Right hindlimb (tissue), 1 donor: ENCODE measurements at places on chromosomes 5 and 9.
A peak's percentile ranks its signal among the peaks of the same experiment; 100 is the strongest.

DNA sequence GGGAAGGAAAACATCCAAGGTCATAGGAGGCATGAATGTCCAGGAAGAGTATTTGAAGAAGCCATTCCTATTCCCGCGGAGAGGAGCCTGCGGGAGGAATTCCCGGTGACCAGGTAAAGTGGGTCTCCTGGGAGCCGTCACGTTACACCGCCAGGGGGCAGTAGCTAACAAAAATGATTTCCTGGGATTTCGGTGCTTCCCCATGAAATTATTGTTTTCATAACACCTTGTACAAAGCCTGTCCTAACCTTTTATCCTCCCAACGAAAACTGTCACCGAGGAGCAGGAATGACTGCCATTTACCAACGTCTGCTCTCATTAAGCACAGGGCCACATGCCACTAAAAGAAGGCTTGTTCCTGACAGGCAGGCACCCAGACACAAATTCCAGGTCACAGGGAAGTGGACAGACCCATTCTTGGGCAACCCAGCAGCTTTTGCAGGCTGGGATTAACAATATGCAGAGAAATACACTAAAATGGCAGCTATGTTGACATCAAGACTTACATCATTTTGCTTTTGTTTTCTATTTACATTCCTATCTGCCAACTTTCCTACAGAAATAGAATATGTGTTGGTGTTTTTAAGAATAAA is 41.2 kb upstream of the CTSL start:
- DNase-seq, result no peak

- peak; percentile 10 for DNase-seq
These were observed 79.1 kb downstream of the ZNF618 start for GRCh38 chr9:113955076-113955752.

DNA sequence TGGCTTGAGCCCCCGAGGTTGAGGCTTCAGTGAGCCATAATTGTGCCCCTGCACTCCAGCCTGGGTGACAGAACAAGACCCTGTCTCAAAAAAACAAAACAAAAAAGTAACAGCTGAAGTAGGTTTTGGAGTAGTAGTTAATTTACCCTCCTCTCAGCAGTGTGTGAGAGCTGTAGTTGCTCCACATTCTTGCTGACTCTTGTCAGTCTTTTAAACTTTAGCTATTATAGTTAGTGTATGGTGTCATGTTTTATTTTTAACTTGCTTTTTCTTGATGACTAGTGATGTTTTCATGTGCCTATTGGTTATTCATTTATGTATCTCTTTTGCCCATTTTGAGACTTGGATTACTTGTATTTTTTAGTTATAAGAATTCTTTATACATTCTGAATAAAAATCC is 52.9 kb upstream of the DHFR start:
- DNase-seq, result no peak

- DNase-seq, result no peak
These were observed 10.5 kb upstream of the IPPK start for GRCh38 chr9:92680166-92681119.

GRCh38 chr5:12177225-12177624 is 273.0 kb upstream of the CTNND2 start:
- no peak for DNase-seq

GRCh38 chr9:19931098-19931890 is 142.5 kb upstream of the SLC24A2 start:
- no peak for DNase-seq

- DNase-seq, result no peak
These were observed 2.6 kb upstream of the SMIM23 start for GRCh38 chr5:171783051-171783450.
